ENCODE measurements at places on chromosomes 1 and 21.
A peak's percentile ranks its signal among the peaks of the same experiment; 100 is the strongest.

GRCh38 chr1:64887689-64888217, 78.6 kb downstream of the JAK1 start:
- DNase-seq: no peak

DNA sequence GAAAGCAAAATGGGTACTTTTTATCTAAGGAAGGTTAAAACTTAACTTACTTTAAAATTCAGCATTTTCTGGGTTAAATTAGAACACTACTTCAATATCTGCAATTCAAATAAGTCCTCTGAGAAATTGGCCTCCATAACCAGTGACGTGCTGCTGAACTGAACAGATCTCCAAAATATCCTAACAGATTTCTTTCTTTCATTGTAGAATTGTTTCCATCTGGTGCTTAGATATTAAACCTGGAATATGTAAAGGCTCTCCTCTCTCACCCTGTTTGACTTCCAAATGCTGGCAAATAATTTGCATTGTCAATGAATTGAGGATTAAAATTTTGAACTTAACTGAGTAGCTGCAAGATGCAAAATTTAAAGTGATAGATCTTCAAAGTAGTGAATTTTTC, 316.9 kb upstream of the CXADR start:
- no peak for DNase-seq

DNA sequence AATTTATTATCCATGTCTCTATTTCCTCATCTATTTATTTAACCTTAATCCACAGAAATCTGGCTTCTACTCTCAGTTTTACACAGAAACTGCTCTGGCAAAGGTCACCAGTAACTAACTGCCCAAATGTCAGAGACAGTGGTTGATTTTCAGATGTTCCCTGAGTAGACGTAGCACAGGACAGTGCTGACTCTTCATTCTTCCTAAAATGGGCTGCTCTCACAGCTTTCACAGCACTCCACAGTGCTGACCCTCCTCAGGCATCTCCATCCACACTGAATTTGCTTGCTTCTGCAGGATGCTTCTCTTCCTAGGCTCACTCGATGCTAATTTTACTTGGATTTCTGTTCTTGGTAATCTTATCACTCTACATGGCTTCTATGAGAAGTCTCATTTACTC, 508.2 kb upstream of the ZRANB2 start:
- DNase-seq: no peak

DNA sequence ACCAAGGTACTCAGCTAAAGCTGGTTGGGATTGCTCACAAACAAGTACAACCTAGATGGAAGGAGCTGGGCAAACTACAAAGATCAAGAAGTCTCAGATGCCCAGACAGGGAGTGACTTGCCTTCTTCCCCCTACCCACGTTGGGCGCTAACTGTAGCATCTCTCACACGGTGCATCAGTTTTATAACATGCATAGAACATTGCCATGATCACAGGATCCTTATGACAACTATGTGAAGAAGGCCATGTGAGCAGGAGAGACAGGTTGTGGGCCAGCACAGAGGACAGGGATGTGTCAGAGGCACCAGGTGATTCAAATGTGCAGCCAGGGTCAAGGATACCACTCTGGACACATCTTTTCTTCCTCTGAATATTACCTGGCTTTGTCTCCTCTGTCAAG, 28.3 kb upstream of the CYP4B1 start:
- DNase-seq: no peak

- no peak for DNase-seq
Observed at GRCh38 chr1:195768936-195769335, 839.3 kb downstream of the KCNT2 start.

DNA sequence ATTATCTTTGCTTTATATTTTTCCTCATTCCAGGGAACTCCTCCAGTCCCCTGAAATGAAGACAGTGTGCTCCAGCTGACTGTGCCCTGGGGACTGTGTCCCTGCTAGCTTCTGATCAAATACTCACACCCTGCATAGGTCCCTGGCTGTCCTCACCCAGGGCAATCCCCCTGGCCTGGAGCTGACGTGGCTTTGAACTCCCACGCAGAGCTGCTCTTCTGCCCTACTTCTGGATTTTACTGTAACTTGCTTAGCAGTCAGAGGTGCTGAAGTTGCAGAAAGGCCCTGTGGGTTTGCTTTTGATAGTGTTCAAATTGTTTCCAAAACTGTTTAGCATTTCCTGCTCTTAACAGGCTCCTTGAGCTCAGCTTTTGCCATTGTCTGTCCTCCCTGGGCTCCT, 186.5 kb downstream of the FASLG start:
- DNase-seq: no peak

DNA sequence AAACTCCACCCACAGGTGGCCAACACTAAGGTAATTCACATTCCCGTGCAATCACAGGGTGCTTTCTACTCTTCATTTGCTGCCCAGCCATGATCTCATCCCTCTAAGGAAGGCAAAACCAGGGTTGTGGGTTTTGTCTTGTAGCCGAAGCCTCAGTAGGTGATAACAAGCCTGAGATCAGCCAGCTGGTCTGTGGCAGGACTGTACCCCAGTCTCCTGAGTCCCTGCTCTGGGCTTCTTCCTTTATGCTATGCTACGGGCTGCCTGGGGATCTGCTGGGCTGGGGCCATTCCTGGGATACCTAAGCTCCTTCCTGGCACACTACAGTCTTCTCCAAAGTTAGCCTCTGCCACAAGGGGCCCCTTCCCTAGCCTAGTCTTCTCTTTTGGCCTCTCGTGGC, 9.8 kb downstream of the PPFIA4 start:
- DNase-seq: no peak

GRCh38 chr1:181084606-181084969, 3.9 kb upstream of the IER5 start:
- no peak for DNase-seq

- no peak for DNase-seq
Observed at GRCh38 chr1:14884614-14885175, 268.9 kb upstream of the TMEM51 start.

DNA sequence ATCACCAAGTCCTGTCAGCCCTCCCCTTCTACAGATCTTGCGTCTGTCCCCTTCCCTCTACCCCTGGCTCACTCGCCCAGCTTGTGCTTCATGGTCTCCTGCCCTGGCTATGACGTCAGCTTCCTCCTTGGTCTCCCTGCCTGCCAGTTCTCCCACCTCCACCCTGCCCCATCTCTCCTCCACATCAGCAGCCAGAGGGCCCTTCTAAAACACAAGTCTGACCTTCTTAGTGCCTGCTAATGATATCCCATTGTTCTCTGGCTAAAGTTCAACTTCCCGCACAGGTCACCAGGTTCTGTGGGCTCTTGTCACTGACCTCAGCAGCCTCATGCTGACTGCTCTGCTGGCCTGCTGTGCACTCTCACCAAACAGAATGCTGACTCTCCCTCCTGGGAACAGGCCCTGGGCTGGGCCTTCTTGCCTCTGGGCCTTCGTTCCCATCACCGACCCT, 24.7 kb upstream of the MYCL start:
- peak; percentile 56 for DNase-seq

GRCh38 chr1:218829097-218829496, 344.6 kb upstream of the LYPLAL1 start:
- DNase-seq: no peak

DNA sequence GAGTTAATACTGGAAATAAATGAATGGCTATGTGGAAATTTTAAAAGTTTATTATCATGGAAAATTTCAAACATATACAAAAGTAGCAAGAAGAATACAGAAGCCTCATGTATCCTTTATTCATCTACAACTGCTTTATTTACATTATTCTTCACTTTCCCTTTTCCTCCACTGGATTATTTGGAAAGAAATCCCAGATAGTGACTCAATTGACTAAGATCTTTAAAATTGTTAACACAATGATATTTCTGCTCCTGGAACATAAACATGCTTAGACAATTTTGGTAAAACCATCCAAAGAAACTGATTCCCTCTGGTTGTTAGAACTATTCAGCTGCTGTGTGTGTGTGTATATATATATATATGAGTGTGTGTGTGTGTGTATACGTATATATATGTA, 116.2 kb downstream of the TGFB2 start:
- no peak for DNase-seq

- peak; percentile 89 for DNase-seq
Observed at GRCh38 chr1:199691540-199691939, 336.0 kb upstream of the NR5A2 start.

DNA sequence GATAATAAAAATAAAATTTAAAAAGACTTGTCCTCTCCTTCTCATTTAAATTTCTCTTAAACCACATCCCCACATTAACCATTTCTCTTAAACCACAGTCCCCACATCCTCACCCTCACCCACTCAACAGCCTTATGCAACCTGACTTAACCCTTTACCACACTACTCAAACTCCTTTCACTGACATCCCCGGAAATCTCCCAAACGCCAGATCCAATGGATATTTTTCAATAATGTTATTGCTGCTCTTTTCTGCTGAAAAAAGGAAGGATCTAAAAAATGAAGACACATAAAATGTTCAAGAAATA, 54.2 kb upstream of the EEIG2 start:
- DNase-seq: no peak

DNA sequence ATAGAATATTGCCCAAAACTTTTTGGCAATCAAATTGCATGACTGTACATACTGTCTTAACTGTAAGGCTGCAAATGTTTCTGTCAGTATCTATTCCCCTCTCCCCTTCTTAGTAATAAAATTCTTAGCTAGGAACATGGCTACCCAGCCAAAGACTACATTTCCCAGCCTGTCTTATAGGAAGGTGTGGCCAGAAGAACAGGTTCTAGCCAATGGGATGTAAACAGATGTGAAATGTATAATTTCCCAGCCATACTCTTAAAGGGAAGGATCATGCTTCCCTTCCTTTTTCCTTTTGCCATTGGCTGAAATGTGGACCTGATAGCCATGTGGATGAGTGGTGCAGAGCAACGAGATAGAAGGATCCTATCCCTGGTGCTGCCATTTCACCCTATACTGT, 7.0 kb upstream of the HIVEP3 start:
- no peak for DNase-seq

- peak; percentile 18 for DNase-seq
Observed at GRCh38 chr1:15618655-15619525, 1.6 kb downstream of the DDI2 start.

DNA sequence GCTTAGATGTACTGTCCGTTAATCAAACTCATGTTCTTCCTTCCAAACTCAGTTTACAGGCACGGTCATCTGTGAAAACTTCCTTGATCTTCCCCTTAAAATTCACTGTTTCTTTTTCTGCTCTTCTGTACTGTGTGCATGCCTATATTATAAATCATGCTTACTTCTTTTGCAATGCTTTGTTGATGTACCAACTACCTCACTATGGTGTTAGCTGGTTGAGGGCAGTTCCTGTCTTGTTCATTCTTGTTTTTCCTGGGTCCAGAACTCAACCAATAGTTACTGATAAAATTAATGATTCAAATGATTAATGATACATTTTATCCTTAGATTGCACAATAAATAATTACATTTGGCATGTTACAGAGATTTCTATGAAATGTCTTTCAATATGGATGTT, 163.8 kb downstream of the CHRM3 start:
- DNase-seq: no peak

GRCh38 chr1:110718452-110718851, 43.7 kb upstream of the KCNA3 start:
- DNase-seq: no peak

DNA sequence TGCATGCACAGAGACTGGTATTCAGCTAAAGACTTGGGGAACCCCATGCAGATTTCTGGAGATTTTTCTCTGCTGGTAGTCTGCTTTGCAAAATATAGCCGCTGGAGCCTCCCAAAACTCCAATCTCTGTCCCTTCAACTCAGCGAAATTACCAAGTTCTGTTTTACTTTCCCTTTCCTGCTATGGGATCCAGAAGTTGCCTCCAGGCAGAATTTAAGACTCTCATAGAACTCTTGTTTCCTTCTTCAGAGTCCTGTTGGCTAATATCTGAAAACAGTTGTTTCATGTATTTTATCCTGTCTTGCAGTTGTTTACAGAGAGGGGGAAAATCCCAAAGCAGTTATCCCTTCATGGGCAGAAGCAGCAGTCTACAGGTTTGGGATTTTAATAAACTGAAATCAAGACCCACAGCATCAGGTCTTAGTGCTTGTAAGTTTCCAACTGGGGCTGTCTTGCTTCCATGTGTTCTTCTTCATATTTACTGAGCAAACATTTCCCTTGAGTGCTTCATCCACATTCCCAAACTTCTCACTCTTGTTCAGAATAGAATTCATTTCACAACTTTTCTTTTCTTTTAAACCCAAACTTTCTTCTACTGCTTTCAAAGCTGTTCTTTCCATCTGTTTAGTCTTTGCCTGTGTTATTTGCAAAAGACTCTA, 221.3 kb upstream of the DMRTA2 start:
- no peak for DNase-seq

- DNase-seq: no peak
Observed at GRCh38 chr1:245404952-245405351, 250.2 kb downstream of the KIF26B start.

DNA sequence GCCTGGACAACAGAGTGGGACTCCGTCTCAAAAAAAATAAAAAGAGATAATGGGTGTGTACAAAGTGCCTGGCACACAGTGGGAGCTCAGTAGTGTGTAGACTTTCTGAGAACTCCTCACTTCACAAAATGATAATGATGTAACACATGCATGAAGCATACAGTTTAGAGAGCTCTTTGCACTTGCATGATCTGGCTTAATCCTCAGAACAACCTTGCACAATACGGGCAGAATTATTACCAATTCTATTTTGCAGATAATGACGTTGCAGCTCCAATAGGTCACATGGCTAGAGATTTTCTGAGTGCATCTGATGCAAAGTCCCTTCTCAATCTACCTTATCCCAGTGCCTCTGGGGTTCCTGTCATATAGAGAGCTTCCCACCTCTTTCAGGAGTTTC, 71.4 kb downstream of the CD247 start:
- no peak for DNase-seq

- DNase-seq: no peak
Observed at GRCh38 chr1:66207484-66207883, 326.5 kb upstream of the SGIP1 start.

- no peak for DNase-seq
Observed at GRCh38 chr1:7229696-7230631, 444.7 kb downstream of the CAMTA1 start.

DNA sequence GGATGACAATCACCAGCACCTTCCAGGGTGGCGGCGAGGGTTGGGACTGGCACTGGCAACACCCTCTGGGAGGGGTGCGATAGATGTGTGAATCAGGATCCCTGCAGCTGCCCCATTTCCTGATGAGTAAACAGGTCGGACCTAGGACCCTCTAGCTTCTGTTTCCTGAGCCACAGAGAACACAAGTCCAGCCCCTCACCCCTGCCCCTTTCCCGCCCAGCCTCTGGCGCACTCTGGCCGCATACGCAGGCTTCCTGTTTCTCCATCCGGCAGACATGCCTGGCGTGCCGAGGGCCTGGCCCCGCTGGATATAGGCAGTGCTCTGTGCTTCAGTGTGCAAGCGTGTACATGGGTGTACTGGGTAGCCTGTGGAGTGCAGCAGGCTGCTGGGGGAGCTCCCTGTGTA, 4.6 kb downstream of the PEAR1 start:
- DNase-seq: no peak

DNA sequence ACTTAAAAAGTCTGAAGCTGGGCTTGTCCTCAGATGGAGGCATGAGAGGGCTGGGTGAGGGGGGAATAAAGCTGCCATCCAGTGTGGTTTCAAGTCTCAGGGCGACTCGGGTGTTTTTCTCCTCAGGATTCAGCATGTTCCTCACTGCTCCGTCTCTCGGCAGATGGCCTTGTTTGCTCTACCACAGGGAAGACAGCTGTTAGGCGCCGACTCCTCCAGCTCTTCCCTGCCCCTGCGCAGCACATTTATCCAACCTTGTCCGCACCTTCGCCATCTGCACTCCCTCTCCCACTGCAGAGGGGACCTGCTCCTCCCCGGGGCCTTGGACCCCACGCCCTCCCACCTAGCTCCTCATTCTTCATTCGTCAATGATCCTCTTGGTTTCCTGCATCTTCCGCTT, 16.6 kb upstream of the S100A11 start:
- no peak for DNase-seq
